Suppressor macrophage (primary cell): ENCODE measurements at places on chromosomes 2 and 18.
A peak's percentile ranks its signal among the peaks of the same experiment; 100 is the strongest.

- no peak for DNase-seq
These were observed 27.2 kb upstream of the FBLN7 start for GRCh38 chr2:112110966-112111365.

- peak; percentile 75 for DNase-seq
These were observed 44.9 kb downstream of the TMEM37 start for GRCh38 chr2:119476301-119477112.

- DNase-seq: no peak
These were observed 7.5 kb upstream of the RNF144A start for GRCh38 chr2:6909431-6910385.

DNA sequence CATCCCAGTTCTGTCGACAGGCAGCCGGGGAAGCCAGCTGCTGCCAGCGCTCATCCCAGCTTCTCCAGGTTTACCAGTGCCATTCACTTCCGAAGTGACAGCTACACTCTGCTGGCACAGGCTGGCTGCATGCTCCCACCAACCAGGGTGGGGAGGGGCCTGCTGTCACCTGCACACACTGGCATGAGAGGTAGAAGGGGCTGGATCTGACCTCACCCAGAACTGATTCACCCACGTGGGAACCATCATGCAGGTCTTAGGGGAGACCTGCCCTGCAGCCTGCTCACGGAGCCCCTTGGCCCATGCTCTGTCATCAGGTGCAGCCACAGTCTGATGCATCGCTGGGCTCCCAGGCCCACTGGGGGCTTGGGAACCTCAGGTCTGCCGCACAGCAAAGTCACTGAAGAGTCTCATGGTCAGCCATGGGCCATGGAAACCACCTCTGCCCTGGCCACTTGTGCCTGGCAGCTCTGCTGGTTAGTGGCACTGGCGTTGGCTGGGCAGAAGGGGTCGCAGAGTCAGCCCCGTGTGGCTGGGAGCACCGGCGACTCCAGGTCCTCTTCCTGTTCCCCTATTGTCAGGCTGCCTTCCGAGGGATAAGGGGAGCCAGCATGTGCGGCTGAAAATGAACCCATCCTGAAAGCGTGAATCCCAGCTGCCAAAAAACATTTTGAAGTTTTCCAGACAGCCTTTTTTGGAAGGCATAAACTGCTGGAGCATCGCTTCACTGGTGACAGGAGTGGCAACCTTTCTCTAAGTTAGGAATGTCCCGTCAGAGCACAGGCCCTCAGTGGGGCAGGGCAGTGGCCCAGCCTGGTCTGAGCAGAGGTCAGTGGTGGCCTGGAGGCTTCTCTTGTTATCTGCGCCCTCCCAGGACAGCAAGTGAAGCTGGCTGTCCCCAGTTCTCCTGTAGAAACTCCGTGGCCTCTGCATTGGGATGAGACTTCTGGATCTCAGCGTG, 157.8 kb downstream of the SEPTIN10 start:
- DNase-seq: no peak

- no peak for DNase-seq
These were observed 107.4 kb downstream of the FTCDNL1 start for GRCh38 chr2:199743415-199744120.

- DNase-seq: peak; percentile 23
These were observed 777 bp downstream of the GALNT3 start for GRCh38 chr2:165793161-165793778.

- DNase-seq: peak; percentile 52
These were observed 129.5 kb downstream of the NDUFA10 start for GRCh38 chr2:239895669-239896068.

GRCh38 chr2:99697811-99698568, 208.2 kb upstream of the REV1 start:
- peak; percentile 20 for DNase-seq

GRCh38 chr18:74040459-74041332, 106.9 kb downstream of the FBXO15 start:
- DNase-seq: peak; percentile 47

- peak; percentile 85 for DNase-seq
These were observed 233.5 kb upstream of the ATP5MC3 start for GRCh38 chr2:175414882-175415487.

DNA sequence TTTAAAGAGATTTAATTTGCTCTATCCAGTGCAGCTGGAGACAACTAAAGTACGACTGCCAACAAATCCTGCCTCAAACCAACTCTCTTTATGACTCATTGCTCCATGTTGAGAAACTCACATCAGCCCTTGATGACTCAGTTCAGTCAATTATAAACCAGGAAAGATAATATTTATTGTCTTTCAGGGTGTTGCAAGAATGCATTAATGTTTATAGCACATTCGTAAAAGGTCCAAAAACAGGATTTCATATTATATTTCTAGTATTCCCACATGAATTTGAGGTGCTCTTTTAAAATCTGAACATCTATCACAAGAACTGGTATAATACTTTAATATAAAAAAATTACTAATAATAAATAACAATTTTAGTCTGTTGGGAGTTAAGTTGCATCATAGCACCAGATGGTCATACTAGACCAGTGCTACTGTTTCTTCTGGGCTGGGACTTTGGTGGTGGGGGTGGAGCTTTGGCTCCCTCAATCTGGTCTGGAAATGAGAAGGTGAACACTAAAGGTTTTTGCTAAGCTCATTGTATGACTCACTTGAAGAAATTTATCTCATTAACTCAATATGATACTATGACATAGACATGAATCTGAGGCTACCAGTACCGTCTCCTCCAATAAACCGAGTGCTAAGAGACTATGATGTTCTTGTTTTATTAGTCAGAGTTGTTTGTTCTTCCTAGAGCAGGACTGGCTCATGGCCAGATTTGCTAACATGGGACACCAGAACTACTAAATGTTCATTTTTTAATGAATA, 26.6 kb upstream of the MAP3K20 start:
- DNase-seq: peak; percentile 89
